ENCODE measurements at places on chromosomes 6 and 20. TPM values are rescaled to one million over a fixed set of nuclear protein-coding genes. Genes with fewer than 3 reads are reported as not detected.

- no peaks in the 10 kb centered on the region for H3K36me3 ChIP-seq
- DNase-seq, result no peak
- no peaks in the 10 kb centered on the region for H3K27me3 ChIP-seq
- H3K27ac ChIP-seq, result no peak overlapping the region
- H3K4me1 ChIP-seq, result peaks cover 5% of the 10 kb centered on the region
Measured at GRCh38 chr20:35831971-35832370, 60.2 kb downstream of the PHF20 start.

The SLC2A10 gene
- not detected for total RNA-seq

DNA sequence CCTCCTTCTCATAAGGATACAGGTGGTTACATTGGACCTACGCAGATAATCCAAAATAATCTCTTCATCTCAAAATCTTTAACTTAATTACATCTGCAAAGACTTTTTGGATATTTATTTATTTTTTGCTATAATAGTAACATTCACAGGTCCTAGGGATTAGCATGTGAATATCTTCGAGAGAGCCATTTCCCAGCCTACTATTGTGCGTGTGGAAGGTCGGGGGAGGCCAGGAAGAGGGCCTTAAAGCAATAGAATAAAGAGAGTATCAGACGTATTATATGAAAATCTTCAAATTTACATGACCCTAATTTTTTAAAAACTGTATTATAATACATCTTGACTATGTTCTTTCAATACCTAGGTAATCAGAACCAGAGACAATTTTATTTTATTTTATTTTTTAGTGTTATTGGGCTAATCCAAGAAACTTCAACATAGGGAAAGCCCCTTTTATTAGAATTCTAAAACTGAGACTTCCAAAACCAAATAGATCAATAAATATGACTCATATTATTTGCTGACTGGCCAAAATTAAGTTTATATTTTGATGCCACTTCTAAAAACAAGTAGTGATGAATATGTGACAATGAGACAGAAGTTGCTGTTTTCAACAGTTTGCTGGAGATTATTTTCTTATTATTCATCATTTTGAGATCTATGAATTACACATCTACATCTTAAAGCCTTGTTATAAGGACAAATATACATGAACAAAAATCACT is 536.1 kb downstream of the NKAIN2 start:
- H3K4me3 ChIP-seq, result no peak overlapping the region
- DNase-seq, result no peak
- no peaks in the 10 kb centered on the region for H3K36me3 ChIP-seq
- no peak overlapping the region for H3K27ac ChIP-seq
- no peaks in the 10 kb centered on the region for H3K4me1 ChIP-seq

The SEMG2 gene
- not detected for total RNA-seq

- no peaks in the 10 kb centered on the region for H3K36me3 ChIP-seq
- no peaks in the 10 kb centered on the region for H3K27me3 ChIP-seq
- no peak overlapping the region for H3K27ac ChIP-seq
- no peak for DNase-seq
- H3K4me3 ChIP-seq, result no peak overlapping the region
- H3K4me1 ChIP-seq, result no peaks in the 10 kb centered on the region
Measured at GRCh38 chr6:170265655-170266054, 25.2 kb downstream of the DLL1 start.

DNA sequence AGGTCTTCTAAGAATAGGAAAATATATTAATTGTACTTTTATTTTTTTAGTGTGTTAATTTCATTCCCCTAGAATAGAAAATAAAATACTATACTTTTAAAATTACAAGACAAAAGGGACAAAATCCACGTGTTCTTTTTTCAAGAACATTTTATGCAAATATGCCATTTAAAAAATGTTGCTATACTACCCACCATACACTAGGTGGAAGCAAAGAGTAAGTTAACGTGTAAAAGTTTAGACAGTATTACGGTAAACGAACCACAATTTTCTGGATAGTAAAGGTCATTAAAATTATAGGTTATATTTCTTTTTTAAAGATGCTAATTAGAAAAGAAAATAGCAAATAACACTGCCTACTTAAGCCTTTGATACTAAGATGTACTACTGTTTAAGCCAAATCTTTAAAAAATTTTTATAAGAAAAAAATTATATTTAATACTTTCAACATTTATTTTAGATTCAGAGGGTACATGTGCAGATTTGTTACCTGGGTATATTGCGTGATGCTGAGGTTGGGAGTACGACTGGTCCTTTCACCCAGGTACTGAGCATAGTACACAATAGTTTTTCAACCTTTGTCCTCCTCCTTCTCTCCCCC is 287.6 kb downstream of the PHF3 start:
- no peak overlapping the region for H3K4me3 ChIP-seq
- no peaks in the 10 kb centered on the region for H3K36me3 ChIP-seq
- H3K27me3 ChIP-seq, result no peaks in the 10 kb centered on the region
- no peak for DNase-seq
- H3K27ac ChIP-seq, result no peak overlapping the region
- H3K4me1 ChIP-seq, result no peaks in the 10 kb centered on the region

DNA sequence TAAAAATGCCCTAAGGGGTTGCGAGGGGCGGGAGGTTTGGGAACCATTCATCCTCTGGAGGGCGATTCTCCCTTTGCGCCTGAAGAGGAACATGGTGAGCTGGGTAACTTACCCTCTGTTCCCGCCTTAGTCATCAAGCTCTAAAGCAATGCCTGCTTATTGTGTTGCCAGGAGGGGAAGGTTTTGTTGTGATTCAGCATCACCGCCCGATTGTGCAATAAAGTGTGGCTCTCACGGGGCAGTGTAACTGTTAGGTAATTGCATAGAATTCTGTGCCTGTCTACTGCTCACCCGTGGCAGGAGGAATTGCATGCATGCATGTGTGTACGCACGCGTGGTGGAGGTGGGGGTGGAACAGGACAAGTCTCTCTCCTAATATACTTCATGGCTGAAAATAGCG is 95.5 kb upstream of the AGPAT4 start:
- H3K4me1 ChIP-seq, result no peaks in the 10 kb centered on the region
- H3K4me3 ChIP-seq, result no peak overlapping the region
- H3K27ac ChIP-seq, result no peak overlapping the region
- no peaks in the 10 kb centered on the region for H3K36me3 ChIP-seq
- DNase-seq, result no peak

DNA sequence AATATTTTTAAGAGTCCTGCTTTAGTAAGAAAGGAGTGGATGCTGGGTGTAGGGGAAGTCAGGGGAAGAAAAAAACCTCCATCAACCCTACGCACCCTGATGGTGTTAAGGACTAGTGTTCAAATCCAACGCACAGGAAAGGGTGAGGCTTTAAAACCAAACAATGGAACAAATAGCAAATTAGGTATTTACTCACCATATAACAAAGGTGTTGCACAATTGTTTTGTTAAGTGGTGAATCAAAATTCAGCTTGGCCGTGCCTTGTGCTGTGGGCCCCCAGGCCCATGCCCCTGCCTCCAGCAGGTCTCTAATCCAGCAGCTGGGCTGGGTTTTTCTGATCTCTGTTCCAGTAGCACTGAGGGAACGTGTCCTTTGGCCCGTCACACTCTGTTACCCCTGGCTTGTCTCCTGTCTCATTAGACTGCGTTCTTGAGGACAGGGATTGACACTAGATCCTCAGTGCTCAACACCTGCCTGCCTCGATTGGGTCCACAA is 11.8 kb downstream of the FAM83D start:
- H3K36me3 ChIP-seq, result no peaks in the 10 kb centered on the region
- no peaks in the 10 kb centered on the region for H3K4me1 ChIP-seq
- no peak for DNase-seq
- no peaks in the 10 kb centered on the region for H3K27me3 ChIP-seq

The OXT gene
- 0.79 TPM for total RNA-seq

All from CD8-positive, alpha-beta memory T cell (primary cell).